Ureter (tissue), 1 donor: ENCODE measurements at places on chromosomes 7 and 10.
A peak's percentile ranks its signal among the peaks of the same experiment; 100 is the strongest.

GRCh38 chr10:100586959-100587358, 51.2 kb downstream of the HIF1AN start:
- no peak for DNase-seq

GRCh38 chr10:74906611-74907198, 80.3 kb downstream of the KAT6B start:
- DNase-seq = no peak

GRCh38 chr10:113454341-113455061, 98.4 kb upstream of the HABP2 start:
- peak; percentile 58 for DNase-seq

DNA sequence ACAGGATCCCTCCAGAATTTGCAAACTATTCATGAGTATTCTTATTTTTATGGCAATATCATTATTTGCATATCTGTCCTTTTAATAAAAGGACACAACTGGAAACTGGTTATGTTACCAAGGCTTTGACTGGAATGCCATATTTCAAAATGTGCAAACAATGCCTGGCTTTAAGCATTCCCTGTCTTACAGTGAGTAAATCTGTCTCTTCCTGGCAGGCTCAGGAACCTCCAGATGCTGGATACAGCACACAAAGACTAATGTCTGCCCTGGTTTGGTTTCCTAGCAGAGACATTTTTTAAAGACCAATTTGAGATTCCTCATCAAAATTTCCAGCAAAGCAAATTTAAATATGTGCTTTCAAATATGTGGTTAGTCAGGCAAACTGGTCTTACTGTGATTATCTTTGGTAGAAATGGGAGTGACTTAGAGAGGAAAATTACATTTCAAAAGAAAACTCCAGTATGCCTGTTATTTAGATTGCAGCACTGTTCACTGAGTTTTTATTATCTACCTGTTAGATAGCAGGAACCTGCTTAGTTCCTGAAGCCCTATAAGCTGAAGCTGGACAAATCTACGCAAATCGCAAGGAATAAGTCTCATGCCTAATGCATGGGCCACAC, 31.3 kb downstream of the RNF216 start:
- no peak for DNase-seq

DNA sequence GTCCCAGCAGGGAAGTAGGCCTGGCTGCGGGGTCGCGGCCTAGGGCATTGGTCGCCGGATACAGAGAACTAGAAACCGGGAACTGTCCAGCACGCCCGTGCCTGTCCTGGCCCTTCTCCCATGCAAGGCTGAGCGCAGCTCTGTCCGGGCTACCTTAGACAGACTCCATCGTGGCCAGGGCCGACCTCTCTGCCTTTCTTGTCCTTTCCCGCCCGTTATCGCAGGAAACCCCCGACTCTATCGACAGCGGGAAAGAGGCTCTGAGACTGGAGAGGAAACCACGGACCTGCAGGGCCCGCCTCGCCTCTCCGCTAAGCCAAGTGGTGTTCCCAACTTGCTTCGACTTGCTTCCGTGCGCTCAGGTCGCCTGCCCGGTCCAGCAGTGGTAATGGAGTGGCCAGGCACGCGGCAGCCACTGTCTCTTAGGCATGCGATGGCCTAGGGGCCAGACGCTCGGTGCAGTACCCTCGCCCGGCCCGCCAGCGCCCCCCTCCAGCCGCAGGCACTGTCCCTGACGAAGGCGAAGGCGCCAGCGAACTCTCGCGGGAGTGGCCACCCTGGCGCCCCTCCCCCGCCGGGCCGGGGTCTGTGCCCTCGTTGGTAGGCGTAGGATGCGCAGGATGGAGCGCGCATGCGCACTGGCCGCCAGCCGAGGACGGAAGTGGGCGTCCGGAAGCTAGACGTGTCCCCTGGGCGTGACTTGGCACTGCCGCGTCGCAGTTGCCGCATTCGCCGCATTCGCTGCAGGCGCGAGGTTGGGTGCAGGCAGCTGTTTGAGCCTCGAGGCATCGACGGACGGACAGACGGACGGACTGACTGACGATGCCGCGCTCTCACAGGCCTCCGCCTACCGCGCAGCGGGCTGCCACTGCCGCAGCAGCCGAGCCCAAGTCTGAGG, 54.4 kb downstream of the MCMBP start:
- DNase-seq = peak; percentile 74

GRCh38 chr10:48364659-48365405, 58.4 kb downstream of the MAPK8 start:
- no peak for DNase-seq

- DNase-seq = no peak
Observed at GRCh38 chr10:127600479-127600878, 51.4 kb downstream of the NPS start.
